NCI-H2227 treated with DMSO at 0.1 percent for 48 hours (cell line): ENCODE measurements at places on chromosomes 7 and 10.

- DNase-seq: no peak
Observed at GRCh38 chr10:26326851-26327250, 110.3 kb downstream of the GAD2 start.

DNA sequence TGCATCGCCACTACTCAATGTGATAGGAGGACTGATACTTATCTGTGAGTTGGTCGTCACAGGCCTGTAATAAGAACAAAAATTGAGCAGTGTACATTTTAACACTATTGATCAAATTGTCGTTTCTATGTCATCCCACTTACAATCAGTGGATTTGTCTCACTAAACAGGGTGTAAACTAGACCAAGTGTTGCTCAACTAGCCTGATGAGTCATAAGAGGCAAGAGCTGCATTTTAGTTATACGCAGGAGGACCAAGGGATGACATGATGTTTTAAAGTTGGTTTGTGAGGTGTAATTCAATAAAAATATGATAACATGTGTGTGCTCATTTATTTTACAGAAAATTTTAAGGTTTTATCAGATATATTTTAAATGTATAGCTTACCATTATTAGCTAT lies 1239.2 kb downstream of the REEP3 start:
- no peak for DNase-seq

DNA sequence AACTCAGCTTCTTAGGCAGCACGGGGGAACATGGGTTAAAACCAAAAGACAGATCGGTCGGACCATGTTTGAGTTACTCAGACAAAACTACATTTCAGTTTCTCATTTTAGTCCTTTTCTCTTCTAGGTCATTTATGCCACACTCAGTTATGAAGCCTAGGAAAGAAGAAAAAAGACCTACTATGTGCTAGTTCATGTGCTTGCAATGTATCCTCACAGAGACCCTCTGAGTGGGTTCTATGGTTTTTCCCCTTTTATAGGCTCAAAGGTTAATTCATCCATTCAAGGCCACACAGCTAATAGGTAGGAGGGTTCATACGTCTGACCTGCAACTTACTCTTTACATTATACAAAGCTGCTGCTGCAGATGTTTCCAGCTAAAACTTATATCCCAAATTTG lies 104.7 kb upstream of the ZNF438 start:
- no peak for DNase-seq

DNA sequence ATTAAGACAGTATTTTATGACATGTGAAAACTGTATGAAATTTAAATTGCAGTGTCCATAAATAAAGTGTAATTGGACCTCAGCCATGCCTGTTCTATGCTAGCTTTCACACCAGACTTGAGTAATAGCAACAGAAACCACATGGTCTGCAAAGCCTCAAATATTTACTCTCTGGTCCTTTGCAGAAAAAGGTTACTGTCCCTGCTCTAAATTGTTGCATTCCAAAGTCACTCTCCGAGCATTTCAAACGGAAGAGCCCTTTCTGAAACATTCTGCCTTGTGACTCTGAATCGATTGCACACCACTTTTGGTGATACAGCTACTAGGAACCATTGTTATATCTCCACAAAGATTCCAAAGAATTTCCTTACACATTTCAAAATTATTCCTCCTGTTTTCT lies 81.0 kb upstream of the STK17A start:
- no peak for DNase-seq

DNA sequence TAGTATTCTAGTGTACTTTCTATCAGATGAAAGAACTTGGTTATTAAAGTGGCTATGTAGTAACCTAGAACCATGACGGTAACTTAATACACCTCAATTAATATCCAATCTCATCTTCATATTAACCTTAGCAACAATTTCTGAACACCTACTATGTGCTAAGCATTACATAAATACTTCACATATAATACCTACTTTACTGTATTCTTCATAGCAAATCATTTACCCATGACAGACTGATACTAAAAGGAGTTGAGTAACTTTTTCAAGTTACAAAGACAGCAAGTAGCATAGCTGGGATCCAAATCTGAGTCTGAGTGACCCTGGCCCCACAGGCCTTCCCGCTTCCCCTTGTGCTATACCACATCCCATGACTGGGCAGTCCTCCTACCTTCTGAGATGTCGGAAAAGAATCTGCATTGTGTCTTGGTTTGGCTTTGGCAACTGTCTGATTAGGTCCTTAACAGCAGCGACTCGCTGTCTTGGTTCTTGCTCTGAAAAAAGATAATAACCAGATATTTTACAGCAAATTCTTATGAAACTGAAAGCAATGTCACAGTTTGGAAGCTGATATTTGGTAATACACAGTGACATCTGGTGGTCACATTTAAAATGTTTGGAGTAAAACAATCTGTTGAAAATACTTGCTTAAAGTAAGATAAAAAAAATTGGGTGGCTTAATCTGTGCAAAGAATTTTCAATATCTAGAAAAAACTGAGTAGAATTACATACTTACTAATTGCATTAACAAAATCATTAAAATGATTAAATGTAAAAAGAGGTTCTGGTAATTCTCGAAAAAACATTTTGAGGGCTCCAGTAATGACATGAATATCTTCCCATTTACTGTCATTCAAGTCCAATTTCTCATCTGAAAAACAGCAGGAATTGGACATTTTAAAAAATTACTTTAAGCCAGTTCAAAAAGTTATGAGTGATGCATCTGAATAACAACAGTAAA lies 120.1 kb downstream of the ARHGAP12 start:
- DNase-seq: peak; percentile 40

DNA sequence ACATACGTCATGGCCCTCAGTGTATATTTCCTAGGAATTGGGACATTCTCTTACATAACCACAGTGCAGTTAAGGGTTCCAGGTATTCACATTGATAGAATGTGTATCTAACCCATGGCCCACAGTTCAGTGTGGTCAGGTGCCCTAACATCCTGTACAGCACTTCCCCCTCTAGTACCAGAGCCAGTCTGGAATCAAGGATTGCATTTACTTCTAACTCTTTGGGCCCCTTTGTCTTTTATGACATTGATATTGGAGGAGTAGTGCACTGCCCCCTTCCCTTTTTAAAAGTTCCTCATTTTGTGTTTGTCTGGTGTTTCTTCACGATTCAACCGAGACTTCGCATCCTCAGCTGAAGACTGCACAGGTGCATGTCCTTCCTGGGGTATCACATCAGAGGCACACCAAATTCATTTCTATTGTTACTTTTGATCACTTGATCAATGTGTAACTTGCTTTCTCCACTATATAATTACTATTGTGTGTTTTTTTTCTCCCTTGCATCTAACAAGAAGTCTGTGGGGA lies 22.4 kb upstream of the NPFFR1 start:
- no peak for DNase-seq

DNA sequence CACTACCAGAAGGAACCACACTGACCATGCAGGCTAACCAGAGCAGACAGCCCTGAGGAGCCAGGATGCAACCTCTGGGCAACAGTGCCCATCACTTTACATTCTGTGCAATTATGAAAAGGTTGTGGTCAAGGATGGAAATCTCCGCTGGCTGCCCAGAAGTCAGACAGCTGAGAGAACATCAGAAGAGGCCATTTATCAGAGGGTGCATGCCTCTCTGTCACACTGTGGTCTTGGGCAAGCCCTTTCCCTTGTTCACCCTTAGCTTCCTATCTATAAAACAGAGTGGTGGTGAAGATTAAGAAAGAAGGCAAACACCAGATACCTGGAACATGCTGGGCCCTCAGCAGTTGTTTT lies 120.7 kb upstream of the GDF10 start:
- no peak for DNase-seq

- no peak for DNase-seq
Observed at GRCh38 chr10:98244586-98244985, 23.4 kb downstream of the LOXL4 start.

- no peak for DNase-seq
Observed at GRCh38 chr7:141609576-141609975, 58.4 kb downstream of the AGK start.

DNA sequence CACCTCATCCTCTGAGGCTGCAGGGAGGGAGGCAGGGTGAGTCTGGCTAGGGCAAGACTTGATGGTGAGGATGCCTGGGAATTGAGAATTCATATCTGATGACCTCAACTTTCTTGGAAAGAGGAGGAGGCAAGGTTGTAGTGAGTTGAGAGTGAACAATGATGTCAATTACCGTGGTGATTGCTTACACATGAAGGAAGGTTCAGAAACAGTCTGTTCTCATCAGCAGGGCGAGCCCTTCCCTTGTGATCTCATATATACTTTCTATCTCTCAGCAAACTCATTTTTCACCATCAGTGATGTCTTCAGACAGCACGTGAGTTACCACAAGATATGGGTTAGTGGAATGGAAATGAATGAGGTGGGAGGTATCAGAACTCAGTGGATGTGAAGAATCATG lies 20.1 kb upstream of the COL13A1 start:
- no peak for DNase-seq

DNA sequence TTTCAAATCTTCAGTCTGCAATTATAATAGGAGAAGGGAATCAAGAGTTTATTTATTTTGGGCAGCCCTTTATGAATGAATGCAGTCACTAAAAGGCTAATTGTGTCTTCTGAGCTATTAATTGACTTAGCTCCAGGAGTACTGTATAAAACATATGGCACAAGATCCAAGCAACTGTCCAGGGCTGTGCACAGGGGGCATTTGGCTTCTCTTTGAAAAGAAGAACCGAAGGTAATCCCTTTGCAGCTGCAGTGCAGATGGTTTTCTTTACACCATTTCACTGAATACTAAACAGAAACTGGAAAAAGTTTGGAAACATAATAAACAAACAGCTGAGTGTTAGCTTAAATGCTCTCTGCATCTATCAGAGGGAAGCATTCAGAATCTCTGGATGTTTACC lies 282.6 kb upstream of the LRRN3 start:
- no peak for DNase-seq

GRCh38 chr10:69145864-69146263 lies 21.9 kb downstream of the VPS26A start:
- no peak for DNase-seq

DNA sequence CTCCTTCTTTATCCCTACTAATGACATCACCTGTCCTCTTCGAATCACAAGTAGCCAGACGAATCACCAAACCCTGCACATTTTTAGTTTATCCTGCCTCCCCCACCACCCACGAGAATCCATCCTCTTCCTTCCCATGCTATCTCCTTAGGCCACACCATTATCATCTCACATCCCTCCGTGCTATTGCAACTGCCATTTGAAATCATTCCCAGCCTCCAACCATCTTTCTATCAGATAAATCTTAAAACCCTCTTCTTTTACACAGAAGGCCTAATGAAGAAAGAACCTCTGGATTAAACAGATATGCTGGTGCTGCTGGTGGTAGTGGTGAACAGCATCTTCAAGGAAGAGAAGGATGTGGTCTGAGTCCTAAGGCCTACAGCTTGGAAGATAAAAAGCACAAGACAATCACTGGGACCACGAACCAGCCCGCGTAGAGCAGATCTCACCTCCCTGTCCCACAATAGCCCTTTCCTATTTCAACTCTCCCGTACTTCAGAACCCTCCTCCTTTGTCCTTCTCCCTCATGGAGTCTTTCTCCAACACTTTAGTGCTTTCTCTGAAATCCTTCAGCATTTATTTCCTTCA lies 403.1 kb downstream of the SFMBT2 start:
- DNase-seq: no peak

GRCh38 chr10:91758303-91759146 lies 39.7 kb upstream of the TNKS2 start:
- DNase-seq: peak; percentile 27

DNA sequence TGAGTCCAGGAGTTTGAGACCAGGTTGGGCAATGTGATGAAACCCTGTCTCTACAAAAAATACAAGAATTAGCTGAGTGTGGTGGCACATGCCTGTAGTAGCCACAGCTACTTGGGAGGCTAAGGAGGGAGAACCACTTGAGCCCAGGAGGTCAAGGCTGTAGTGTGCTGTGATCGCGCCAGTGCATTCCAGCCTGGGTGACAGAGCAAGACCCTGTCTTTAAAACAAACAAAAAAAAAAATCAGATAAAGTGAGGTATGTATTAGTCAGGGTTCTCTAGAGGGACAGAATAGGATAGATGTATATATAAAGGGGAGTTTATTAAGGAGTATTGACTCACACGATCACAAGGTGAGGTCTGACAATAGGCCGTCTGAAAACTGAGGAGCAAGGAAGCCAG lies 101.5 kb upstream of the GPR26 start:
- DNase-seq: no peak

DNA sequence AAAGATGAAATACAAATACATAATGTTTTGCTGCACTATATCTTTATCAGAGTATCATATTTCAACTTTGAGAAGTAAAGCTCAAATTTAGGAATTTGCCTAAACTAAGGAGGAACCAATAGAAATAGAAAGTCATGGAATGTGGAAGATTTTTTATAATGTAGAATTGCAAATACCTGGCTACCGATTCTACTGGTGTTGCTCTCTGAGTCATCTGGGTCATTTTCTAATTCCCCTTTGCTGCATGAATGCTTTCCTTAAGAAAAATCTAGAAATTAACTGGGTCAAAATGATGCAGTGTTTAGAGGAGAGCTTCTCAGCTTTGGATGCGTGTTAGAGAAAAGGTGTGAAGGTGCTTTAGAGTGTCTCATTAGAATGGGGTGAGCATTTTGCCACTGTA lies 568.9 kb upstream of the ANKRD30A start:
- DNase-seq: no peak

- peak; percentile 71 for DNase-seq
Observed at GRCh38 chr7:15352421-15353206, 209.2 kb downstream of the AGMO start.

DNA sequence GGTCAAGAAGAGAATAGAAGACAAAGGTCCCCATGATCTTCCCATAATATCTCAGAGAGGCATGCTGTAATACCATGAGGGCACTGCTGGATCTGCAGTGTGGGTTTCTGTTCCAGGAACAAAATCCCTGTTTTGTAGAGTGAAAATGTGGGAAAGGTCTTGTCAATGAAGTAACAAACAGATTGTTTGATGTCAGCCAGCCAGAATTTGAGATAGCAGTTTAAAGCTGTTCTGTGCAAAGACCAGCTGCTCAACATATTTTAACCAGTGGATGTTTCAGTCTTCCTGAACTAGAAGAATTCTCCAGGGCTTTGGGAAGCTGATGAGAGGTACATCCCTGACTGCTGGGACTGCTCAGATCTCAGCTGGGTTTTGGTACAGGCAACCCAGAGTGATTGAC lies 1012.5 kb downstream of the DNAJB9 start:
- no peak for DNase-seq

DNA sequence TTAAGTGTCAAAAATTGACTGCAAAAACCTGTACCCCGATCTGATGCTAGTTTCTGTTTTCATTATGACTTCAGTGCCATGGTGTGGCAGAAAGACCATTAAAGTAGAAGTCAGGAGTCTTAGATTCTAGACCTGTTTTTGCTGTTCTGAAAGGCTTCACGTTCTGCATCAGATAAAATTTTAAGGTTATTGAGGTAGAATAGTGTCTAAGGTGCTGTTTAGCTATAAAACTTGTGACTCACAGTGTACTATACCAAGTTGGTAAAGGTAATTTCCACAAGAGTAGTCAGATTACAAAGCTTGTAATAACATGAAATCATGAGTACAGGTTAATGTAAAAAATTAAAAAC lies 38.6 kb downstream of the ZNRF2 start:
- no peak for DNase-seq

GRCh38 chr7:101956130-101956529 lies 138.7 kb downstream of the CUX1 start:
- DNase-seq: no peak
